AG04450 (cell line): ENCODE measurements at places on chromosomes 11 and 22.
A peak's percentile ranks its signal among the peaks of the same experiment; 100 is the strongest.

GRCh38 chr22:20064140-20064480 is 15.9 kb upstream of the DGCR8 start:
- no peak for DNase-seq

- no peak for DNase-seq
Observed at GRCh38 chr11:70007796-70008195, 70.3 kb upstream of the ANO1 start.

GRCh38 chr11:3866206-3866605 is 10.7 kb downstream of the STIM1 start:
- DNase-seq, result no peak

GRCh38 chr11:64294774-64295173 is 3.7 kb downstream of the KCNK4 start:
- DNase-seq, result no peak

DNA sequence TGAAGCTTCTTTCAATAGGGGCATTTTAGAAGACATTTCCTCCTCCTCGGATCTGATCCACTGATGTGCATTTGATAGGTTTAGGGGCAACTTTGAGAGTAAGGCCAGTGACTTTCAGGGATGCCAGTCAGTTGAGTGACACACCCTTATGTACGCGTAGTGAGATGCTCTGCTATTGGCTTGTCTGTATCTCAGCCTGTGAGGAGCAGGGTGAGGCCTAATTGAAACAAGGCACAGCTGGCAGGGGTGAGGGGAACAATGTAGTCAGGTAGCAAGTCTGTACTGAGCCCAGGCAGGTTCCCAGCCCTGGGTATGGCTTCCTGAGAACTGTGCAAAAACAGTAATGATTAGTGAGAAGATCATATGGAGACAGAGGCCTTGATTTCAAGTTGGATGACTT is 61.5 kb downstream of the STIM1 start:
- no peak for DNase-seq

DNA sequence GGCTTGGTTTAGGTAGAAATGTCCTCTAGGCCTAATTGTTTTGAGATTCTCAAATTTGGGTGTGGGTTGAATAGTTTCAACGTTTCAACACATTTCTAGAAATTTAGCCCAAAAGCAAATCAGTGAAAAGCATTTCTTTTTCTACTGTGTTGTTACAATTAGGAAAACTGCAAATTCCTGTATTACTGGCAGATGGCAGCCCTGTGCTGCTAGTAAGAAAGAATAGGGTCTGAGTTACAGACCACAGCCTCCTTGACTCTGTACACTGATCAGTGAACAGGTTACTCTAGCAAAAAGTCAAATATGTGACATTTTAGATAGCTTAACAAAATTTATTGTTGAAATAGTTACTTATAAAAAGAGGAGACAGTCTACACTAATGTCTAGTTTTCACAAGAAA is 703.0 kb downstream of the JRKL start:
- no peak for DNase-seq

DNA sequence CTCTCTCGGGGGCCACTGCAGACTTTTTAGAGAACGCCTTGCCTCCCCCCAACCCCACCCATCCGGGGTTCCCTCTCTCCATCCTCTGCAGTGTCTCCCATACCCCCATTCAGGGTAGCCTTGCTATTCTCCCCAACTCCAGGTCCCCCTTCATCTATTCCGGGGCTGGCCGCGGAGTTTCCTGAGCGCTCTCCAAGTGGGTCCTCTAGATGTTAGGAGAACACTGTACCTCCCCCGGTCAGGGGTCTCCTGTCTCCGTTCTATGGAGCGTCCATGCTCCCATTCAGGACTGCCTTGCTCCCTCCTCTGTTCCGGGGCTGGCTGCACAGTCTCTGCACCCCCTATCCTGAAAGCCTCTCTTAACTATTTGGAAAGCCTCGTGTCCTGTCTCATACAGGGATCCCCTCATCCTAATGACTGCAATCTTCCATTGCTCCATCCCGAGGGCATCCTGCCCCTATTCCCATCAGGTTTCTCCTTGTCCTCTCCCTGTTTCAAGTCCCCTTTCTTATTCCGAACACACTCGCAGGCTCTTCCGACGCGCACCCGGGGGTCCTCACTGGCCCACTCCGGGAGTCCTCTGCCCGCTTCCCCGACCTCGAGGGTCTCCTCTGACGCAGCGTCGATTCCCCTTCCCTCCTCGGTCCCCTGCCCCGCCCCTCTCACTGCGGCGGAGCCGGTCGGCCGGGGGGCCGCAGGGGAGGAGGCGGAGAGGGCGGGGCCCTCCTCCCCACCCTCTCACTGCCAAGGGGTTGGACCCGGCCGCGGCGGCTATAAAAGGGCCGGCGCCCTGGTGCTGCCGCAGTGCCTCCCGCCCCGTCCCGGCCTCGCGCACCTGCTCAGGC is at the start of gene NEFH:
TSS of gene NEFH (plus strand) at position 802 of the 845 bp plus-strand sequence. CDS start 45 bp downstream, outside the sequence.
- no peak for DNase-seq

GRCh38 chr11:132158696-132159095 is 788.3 kb downstream of the NTM start:
- no peak for DNase-seq

DNA sequence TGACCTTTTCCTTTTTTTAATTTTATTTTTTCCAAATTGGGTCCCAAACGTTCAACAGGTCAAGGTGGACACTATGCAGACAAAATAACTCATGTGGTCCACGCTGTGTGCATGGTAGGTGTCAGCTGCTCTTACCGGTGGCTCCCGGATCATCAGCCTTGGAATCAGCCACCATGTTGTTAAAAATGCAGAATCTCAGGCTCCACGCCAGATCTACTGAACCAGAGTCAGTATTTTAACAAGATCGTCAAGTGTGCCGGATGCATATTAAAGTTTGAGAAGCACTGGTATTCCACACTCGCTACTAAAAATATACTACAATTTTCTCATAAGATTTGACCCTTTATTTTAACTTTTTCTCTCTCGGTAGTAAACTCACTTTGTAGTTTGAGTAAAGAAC is 553 bp upstream of the LDLRAD3 start:
- no peak for DNase-seq

GRCh38 chr11:82636615-82637014 is 97.0 kb downstream of the FAM181B start:
- DNase-seq, result no peak

GRCh38 chr11:43234881-43235280 is 76.9 kb upstream of the API5 start:
- no peak for DNase-seq

DNA sequence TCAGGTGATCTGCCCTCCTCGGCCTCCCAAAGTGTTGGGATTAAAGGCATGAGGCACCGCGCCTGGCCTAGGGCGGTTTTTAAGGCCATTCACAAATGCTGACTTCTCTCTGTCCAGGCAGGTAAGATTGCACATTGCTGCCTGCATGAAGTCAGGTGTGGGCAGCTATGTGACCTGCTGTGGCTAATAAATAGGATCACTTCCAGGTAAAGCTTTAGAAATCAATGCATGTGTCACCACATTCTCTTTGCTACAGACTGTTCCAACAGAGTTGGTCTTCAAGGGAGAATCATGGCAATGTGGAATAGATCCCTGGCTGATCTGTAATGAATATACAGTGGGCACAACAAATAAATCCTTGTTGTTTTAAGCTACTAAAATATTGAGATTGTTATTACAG is 260.3 kb upstream of the PITPNB start:
- no peak for DNase-seq

- no peak for DNase-seq
Observed at GRCh38 chr11:128902515-128903066, 11.4 kb downstream of the KCNJ5 start.

GRCh38 chr11:48056325-48057183 is 76.2 kb downstream of the PTPRJ start:
- DNase-seq, result no peak

- DNase-seq, result no peak
Observed at GRCh38 chr22:44745853-44746789, 6.3 kb upstream of the ARHGAP8 start.

GRCh38 chr11:46836870-46837269 is 9.2 kb downstream of the CKAP5 start:
- DNase-seq, result no peak

DNA sequence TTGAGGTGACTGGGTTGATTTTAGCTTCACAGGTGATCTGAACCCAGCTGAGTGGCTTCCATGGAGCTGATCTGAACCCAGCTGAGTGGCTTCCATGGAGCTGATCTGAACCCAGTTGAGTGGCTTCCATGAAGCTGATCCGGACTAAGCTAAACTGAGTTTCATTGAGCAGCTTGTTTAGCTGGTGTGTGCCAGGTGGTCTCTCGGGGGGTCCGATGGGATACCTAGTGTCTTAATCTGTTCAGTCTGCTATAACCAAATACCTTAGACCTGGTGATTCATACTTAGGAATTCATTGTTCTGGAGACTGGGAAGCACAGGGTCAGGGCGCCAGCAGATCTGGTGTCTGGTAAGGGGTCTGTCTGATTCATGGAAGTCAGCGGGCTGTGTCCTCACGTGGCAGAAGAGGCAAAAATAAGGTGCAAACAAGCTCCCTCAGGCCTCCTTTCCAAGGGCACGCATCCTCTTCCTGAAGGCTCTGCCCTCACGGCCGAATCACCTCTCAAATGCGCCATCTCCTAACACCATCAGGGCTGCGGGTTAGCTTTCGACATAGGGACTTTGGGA is 52.5 kb upstream of the KCNQ1OT1 start:
- DNase-seq, result no peak

GRCh38 chr11:76800466-76801200 is 17.5 kb downstream of the TSKU start:
- DNase-seq, result no peak

DNA sequence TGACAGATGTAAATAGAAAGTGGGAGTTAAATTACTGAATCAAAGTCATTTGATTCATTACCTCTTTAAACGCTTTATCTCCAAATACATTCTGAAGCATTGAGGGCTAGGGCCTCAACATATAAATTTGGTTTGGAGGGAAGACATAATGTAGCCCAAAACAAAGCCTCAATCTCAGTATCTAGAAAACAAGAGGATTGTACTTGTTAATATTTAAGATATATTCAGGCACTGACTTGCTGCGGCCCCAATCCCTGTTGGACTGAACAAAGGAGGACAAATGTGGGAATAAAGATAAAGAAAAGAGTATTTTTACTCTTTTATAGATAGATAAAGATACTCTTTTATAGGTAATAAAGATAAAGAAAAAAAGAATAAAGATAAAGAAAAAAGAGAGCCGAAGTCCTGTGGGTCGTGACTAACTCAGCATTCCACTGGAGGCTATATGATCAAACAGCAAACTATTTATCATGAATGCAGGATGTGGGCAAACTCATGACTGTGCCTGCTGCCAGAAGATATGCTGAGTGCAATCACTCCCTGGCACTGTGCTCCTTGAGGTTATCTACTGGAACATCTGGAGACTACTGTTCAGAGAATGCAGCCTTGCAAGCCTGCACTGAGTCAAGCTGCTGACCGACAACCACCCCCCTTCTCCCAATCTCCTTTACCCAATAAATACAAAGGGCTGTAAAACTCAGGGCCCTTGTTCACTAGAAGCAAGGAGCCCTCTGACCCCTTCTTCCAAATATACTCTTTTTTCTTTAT is 6.9 kb downstream of the OR10V1 start:
- peak; percentile 13 for DNase-seq

DNA sequence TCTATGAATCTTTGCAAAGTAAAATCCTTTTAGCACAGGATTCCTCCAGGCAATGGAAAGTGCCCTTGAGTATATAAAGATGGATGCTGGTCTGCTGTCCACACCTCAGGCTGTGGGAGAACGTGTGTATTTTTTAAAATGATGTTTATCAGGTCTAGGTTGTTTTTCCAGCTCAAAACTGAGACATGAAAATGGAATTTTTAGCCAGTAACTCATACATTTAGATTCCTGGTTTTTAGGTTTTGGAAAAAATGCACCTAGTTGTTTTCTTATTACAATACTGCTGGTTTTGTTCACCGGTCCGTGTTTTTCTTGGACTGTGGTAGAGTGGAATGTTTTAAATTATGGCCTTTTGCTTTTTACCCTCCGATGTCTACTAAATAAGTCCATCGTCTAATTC is 554.7 kb downstream of the SOX6 start:
- DNase-seq, result no peak

- no peak for DNase-seq
Observed at GRCh38 chr22:26226538-26227297, 57.5 kb downstream of the SEZ6L start.

- no peak for DNase-seq
Observed at GRCh38 chr22:32743046-32743445, 58.5 kb upstream of the TIMP3 start.

DNA sequence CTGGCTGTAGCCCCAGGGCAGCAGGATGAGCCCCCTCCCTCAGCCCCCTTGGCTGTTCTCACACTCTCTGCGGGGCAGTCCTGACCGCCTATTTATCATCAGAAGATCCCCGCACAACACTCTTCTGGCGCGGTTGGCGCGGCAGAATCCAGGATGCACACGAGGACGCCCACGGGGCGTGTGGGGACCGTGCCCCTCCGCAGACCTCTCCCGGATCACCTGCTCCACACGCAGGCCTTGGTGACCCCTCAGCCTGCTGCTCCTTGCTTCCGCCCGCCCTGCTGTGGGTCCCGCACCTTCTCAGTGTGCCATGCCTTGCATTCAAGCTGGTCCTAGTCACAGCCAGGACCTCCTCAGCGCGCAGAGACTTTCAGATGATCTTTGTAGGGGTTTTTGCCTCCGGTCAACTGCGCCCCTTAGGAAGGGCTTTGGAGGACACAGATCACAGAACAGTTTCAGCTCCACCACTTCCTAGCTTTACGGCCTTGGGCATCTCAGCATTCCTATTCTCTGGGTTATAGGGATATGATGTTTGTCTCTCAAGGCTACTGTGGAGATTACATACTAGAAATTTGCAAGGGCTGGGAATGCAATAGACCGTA is 841 bp upstream of the TUB start:
- DNase-seq, result no peak

DNA sequence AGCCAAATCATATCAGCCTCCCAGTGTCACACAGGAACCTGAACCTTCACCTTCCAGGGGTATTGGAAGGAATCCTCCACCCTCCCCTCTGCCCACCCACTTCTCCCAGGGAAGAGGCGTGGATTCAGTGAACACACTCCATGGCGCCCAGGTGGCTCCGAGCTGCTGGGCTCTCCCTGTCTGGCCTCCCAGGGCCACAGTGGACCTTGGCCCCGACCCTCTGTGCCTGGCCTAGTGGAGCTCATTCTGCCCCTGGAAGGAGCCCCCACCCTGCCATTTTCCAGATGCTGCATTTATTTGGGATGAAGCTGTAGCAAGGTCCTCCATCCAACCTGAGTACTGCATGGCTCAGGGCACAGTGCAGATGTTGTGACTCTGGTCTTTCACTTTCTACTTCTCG is 1340.1 kb downstream of the TBC1D22A start:
- DNase-seq, result no peak

- no peak for DNase-seq
Observed at GRCh38 chr11:35177370-35177769, 38.4 kb downstream of the CD44 start.
